Smooth muscle cell of trachea (primary cell): ENCODE measurements at places on chromosomes 16 and 17. TPM values are rescaled to one million over a fixed set of nuclear protein-coding genes. Genes with fewer than 3 reads are reported as not detected.

Gene PIMREG
- 3.1 and 25.3 TPM in 2 replicates for total RNA-seq

Gene C17orf50
- total RNA-seq, result not detected in 2 replicates

Gene LAT
- total RNA-seq, result 0.99 and 1.5 TPM in 2 replicates

Gene ABCA10
- 2.8 and 4.7 TPM in 2 replicates for total RNA-seq

Gene TMEM238L
- total RNA-seq, result not detected in 2 replicates

Gene ARL17B
- total RNA-seq, result 8.0 and 13.9 TPM in 2 replicates

Gene C16orf74
- 5.7 and 7.3 TPM in 2 replicates for total RNA-seq

Gene CRISPLD2
- total RNA-seq, result 3.6 and 5.8 TPM in 2 replicates

Gene DHRS7C
- not detected in 2 replicates for total RNA-seq

Gene DPEP2
- not detected in 2 replicates for total RNA-seq

Gene UTS2R
- total RNA-seq, result 0.15 TPM in 1 of 2 replicates, not detected in the other

Gene CLEC18B
- 0.29 and 1.3 TPM in 2 replicates for total RNA-seq

Gene NDRG4
- total RNA-seq, result 18.2 and 35.3 TPM in 2 replicates

Gene CACNA1H
- 0.15 and 0.33 TPM in 2 replicates for total RNA-seq

Gene ANKS4B
- total RNA-seq, result not detected in 2 replicates

Gene HEATR3
- 18.4 and 20.1 TPM in 2 replicates for total RNA-seq

Gene IL34
- 4.5 and 12.4 TPM in 2 replicates for total RNA-seq

Gene SETD6
- total RNA-seq, result 8.4 and 9.0 TPM in 2 replicates

Gene RHOT2
- total RNA-seq, result 51.6 and 57.7 TPM in 2 replicates

Gene PERCC1
- 0.17 TPM in 1 of 2 replicates, not detected in the other for total RNA-seq

Gene ZNF423
- 0.58 and 0.99 TPM in 2 replicates for total RNA-seq

Gene ITGAL
- total RNA-seq, result under 0.01 TPM in 1 of 2 replicates, not detected in the other

Gene CD300E
- not detected in 2 replicates for total RNA-seq

Gene TNFRSF17
- not detected in 2 replicates for total RNA-seq

Gene BRICD5
- total RNA-seq, result 0.58 and 0.99 TPM in 2 replicates

Gene TEX19
- total RNA-seq, result not detected in 2 replicates

Gene JMJD6
- total RNA-seq, result 20.5 and 22.0 TPM in 2 replicates

Gene B3GNT9
- 55.6 and 102 TPM in 2 replicates for total RNA-seq

Gene EPOP
- 0.44 and 0.99 TPM in 2 replicates for total RNA-seq

Gene DNAJA3
- total RNA-seq, result 46.3 and 59.0 TPM in 2 replicates

Gene LSM12
- total RNA-seq, result 32.4 and 43.7 TPM in 2 replicates

Gene NOG
- not detected in 2 replicates for total RNA-seq

Gene ARHGDIA
- 187 and 318 TPM in 2 replicates for total RNA-seq

Gene KRT17
- 1.5 and 15.1 TPM in 2 replicates for total RNA-seq

Gene MGAT5B
- total RNA-seq, result 0.15 and 0.17 TPM in 2 replicates

Gene SLC38A8
- total RNA-seq, result 0.17 TPM in 1 of 2 replicates, not detected in the other

Gene ZFP3
- total RNA-seq, result 1.5 and 1.9 TPM in 2 replicates
